ENCODE measurements at places on chromosomes 3 and 15.
A peak's percentile ranks its signal among the peaks of the same experiment; 100 is the strongest.

DNA sequence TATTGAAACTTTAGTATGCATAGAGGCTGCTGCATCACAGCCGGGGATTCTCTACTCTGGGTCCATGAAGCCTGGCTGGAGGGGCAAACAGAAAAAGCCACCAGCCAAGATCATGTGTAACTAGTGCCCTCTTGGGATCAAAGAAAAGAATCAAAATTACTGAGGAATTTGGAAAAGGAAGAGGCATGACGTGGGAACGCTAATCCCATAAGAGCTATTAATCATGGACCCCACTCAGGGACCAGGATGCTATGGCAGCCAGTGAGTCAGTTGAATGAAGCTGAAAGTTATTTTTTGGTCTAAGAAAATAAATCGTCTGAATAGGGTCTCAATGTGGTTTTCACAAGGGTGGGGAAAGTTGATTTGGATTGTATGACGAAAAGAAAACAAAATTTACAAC lies 1165.1 kb downstream of the ROBO2 start:
- DNase-seq, result peak; percentile 65

GRCh38 chr15:88717382-88718031 lies 78.7 kb downstream of the ISG20 start:
- no peak for DNase-seq

DNA sequence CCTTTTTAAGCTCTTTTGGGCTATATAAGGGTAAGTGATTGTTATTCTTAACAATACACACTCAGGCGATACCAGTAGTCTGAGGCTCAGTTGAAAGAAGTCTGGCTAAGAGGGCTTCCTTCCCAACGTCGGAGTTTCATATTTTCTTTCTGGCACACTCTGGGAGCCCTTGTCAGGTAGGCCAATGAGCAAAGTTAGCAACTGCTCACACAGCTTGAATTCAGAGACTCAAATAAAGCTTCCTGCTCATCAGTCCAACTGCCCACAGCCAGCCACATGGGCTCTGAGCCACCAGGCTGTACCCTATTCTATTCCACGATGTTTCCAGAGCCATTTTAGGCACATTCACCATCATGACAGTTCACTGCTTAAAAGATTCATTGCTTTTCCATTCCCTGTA lies 155.1 kb upstream of the TBL1XR1 start:
- no peak for DNase-seq

- DNase-seq, result peak; percentile 21
Observed at GRCh38 chr15:82093774-82094211, 48.0 kb upstream of the MEX3B start.

Data from kidney tubule cell (primary cell).